NCI-H2227 treated with DMSO at 0.1 percent for 48 hours (cell line): ENCODE measurements at places on chromosomes 7 and 10.
A peak's percentile ranks its signal among the peaks of the same experiment; 100 is the strongest.

DNA sequence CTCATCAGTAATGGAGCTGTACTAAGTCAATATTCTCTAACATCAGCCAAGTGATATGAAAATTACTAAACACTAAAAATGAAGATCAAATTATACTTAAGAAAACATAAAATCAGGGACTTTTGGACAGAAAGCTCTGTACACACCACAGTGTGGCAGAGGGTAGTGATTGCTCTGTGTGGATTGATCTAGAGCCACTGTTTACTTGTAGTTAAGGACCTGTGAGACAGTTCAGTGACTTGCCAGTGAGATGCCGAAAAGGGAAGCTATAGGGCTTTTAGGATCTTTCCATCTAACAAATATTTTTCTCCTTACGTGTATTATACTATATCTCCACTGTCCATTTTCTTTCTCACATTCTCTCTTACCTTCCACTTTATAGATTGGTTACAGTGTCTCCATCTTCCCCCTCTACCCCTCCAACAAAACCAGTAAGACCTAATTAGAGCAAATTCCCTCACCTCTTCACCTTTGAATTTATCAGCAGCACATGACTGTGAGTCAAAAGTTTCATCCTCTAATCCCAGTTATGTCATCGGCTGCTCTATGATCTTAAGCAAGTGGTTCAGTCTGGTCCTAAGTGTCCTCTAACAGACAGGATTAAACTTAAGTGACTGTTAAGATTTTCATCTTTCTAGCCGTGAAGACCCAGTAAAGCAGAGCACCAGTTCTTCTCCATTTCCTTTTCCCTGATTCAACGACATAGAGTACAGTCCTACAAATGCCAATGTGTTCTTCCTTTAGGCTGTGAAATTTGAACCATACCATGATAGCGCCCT is 6.9 kb downstream of the PIK3CG start:
- no peak for DNase-seq

DNA sequence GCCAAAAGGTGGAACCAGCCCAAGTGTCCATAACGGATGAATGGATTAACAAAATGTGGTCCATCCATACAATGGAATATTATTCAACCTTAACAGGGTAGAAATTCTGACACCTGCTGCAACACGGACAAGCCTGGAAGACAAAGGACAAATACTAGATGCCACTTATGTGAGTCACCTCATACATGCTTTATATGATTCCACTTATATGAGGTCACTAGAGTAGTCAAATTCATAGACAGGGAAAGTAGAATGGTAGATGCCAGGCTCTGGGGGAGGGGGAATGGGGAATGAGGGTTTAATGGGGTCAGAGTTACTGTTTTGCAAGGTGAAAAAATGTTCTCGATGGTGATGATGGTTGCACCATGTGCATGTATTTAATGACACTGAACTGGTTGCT is 34.0 kb upstream of the CYTH3 start:
- no peak for DNase-seq

DNA sequence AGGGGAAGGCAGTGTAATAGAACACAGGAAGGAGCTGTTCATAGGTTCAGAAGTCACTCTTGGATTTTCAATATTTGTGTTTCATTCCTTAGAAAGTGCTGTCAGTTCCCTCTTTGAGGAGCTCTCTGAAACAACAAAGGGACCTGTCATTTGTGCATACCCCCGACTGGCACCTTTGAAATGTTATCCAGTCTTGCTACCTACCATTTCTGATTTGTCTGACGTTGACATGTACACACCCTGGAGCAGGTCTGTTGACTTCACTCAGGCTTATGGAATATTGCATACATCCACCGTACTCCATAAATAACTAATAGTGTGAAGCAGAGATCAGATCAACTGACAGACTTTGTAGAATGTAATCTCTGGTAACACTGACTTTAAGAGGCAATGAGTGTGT is 189.8 kb downstream of the DPP6 start:
- DNase-seq = no peak

- DNase-seq = peak; percentile 72
Measured at GRCh38 chr7:52088008-52088901, 771.6 kb upstream of the COBL start.

GRCh38 chr7:120654241-120654640 is 203.7 kb downstream of the TSPAN12 start:
- DNase-seq = no peak

- DNase-seq = no peak
Measured at GRCh38 chr7:30965372-30965771, 1.6 kb downstream of the GHRHR start.

DNA sequence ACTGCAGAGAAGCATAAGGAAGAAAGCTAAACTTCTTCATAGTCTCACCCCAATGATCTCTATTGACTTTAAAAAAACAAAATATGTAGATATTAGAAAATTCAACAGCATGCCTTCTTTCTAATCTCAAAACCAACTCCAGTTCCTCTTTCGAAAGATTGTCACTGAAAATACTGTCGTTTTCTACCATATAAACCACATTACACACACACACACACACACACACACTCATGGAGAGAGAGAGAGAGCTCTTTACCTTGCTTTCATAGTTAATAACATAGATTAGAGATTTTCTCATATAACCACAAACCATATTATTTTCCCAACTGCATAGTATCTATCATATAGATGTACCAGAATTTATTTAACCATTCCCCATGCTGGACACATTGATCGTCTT is 296.2 kb upstream of the MGMT start:
- no peak for DNase-seq

DNA sequence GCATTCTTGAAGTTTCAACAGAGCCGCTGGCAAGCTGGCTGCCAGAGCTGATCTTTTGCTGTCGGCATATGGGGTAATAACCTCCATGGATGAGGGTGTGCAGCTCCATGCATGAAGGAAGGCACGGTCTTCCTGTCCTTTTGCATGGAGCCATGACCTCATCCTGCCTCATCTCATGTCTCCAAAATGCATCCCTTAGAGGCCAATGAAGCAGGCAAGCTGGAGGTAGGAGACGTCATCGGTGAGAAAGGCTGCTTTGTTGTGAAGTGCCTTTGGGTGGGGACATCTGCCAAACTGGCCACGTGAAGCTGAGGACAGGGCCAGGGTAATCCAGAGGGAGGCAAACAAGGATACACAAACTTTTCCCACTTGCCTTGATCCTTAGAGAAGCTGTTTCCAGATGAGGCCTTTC is 161.5 kb upstream of the TBX20 start:
- no peak for DNase-seq

DNA sequence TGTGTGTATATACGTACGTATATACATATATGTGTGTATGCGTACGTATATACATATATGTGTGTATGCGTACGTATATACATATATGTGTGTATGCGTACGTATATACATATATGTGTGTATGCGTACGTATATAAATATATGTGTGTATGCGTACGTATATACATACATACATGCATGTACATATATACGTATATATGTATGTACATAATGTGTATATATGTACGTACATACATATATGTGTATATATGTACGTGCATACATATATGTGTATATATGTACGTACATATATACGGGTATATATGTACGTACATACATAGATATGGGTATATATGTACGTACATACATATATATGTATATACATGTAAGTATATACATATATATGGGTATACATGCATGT is 332.1 kb downstream of the CRPPA start:
- DNase-seq = no peak

DNA sequence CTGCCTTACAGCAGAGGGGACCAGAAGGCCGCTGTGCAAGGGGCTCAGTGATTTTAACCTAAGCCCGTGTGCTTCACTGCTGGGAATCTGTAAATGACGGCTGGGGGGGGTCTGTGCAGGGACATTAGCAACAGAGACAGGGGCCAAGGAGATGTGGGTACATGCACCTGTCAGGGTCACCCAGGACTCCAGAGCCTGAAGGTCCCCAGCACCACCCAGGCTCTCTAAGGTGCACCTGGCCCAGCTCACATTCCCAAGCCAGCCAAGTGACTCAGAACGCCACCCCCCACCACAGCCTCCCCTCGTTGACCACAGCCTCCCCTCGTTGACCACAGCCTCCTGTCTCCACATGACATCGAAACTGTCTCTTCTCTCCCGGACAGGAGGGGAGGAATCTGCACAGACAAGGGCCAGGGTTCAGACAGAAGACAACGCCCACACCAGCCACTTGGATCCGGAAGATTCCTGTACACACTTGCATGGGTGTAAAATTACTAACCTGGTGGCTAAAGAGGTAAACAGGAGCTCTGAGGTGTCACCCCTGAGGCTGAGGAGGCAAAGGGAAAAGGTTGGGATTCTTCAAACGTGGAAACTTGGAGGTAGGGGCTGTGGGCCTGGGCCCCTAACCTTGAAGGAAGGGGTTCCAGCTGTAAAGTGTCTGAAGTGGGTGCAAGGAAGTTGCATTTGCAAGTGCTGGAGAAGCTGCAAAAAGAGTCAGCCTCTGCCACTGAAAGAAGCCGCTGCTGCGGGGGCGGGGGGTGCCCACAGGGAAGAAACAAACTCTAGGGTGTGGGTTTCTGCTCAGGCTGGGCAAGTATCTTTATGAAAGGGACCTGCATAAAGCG is 27.0 kb downstream of the CALML3 start:
- DNase-seq = no peak

DNA sequence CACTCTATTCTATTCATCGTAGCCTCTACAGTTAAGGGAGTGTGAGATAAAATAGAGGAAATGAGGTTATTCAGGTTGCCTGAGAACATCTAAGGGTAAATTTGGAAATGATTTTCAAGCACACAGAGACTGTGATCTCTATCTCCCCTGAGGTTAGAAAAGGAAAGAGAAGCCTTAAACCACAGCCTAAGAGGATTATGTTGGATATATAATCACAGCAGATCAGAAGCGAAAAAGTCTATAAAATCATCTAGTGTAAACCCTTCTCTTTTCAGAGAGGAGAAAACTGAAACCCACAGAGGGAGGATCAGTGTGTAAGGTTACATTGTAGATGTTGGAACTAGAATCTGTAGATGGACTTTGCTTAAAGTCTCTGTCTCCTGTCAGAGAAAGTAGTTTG is 90.6 kb upstream of the SEMA3E start:
- DNase-seq = no peak

- DNase-seq = peak; percentile 53
Measured at GRCh38 chr7:69624435-69625230, 26.4 kb downstream of the AUTS2 start.

DNA sequence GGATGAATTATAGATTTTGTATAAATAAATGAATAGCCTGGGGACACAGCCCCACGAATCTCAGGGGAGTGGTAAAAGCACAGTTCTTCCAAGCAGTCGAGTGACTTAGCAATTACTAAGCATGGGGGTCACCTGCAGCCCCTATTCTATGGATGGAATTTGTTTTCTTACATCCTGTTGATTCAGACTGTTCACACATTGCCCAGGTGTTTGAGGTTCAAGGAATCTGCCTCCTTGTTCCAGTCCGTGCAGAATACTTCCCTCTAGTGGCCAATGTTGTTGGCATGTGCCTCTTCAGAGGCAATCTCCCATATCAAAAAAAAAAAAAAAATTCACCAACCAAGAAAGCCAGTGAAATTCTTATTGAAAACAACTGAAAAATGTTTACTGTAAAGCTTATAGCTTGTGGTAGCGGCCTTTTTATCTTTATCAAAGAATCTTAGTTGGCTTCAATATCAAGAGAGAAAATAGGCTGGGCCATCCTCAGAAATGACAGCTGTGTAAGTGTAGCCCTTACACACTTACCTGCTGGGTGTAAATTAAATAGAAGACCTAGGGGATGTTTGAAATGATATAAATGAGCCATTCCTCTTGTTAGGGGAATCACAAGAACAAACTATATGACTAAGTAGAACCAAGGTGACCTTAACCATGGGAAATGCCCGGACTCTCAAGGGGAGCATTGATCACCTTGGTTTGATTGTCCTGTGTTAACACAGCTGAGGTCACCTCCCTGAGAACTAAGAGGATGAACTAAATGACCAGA is 7.8 kb downstream of the LIPM start:
- DNase-seq = peak; percentile 69

DNA sequence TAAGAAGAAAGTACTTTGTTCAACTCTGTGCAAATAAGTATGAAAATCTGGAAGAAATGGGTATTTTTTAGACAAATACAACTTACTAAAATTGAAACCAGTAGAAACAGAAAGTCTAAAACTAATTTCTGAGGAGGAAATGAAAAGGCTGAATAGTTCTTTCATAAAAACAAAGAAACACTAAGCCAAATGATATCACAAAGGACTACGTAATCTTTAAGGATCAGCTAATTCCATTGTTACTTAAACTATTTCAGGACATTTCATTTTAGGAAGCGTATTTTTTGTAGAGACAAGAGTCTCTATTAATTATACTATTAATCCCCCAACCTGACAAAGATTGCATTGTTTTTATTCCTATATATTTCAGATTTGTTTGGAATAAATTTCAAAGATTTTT is 11.2 kb upstream of the CCSER2 start:
- DNase-seq = no peak

DNA sequence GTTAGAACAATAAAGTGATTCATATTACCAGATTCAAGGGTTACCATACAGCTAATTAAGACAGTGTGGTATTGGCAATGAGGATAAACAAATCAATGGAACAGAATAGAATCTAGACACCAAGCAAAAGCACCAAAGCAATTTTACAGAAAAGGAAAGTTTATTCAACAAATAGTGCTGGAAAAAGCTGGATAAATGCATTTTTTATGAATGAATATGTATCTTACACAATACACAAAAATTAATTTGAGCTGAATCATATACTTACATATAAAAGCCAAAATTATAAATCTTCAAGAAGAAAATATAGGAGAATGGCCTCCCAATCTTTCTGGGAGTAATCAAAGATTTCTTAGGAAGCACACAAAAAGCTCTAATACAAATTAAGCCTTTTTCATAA is 220.4 kb upstream of the PTN start:
- DNase-seq = no peak
